ENCODE measurements at places on chromosomes 5 and 9.

GRCh38 chr9:137229903-137230704, 597 bp upstream of the SLC34A3 start:
- DNase-seq, result no peak

DNA sequence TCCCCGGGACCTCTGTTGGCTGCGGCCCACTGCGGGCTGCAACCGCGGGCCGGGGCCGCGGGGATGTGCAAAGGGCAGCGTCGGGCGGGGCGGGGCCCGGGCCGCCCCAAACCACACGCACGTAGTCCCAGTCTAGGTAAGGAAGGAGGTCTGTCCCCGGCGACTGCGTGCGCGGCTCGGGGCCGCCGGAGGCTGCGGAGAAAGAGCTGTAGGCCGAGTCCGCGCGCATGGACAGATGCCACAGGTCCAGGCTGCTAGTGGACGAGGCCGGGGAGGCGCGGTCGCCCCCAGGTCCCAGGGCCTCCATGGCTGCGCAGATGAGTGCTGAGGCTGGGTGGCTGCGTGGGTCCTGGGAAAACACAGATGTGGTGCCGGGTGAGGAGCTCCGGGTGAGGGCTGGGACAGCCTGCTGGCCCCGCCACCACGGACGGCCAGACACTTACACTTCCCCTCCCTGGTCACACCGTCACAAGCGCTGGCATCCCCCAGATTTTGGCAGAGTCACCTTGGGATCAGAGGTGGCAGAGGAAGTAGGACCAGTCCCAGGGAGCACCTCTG, 4.5 kb downstream of the SHROOM1 start:
- DNase-seq, result no peak

- no peak for DNase-seq
These were observed 16.5 kb upstream of the SEC16A start for GRCh38 chr9:136499071-136499934.

DNA sequence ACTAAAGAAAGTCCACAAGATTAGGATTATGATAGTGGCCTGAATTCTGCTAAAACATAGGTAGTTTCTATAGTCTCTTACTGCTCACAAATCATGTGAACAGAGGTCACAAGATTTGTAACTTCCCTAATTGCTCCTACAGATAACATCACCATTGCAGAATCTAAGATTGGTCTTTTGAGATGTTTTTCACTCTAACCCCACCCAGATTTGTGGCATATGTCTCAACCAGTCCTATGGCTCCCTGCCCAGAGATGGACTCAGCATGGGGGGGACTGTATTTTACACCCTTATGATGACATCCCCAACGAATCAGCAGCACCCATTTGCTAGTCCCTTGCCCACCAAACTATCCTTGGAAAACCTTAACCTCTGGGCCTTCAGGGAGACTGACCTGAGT, 1046.2 kb downstream of the CDH12 start:
- peak; percentile 79 for DNase-seq

DNA sequence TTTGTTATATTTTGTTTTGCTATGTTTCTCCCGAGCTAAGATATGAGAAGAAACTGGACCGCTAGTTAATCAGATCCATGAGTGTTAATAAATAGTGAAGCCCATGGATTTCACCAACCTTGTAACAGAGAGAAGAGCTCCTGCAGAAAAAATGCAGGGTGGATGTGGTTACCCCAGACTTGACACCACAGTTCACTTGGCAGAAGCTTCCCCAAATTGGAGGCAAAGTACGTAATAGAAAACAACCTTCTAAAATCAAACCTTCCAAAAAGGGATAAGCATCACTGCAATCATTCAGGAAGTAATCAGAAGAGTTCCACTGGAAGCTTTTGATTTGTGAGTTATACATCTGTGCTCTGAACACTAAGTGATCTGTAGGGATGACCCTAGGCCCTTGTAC, 267.5 kb downstream of the ACTL7B start:
- no peak for DNase-seq

- DNase-seq, result no peak
These were observed 45.9 kb upstream of the PHYKPL start for GRCh38 chr5:178278358-178279023.

- peak; percentile 19 for DNase-seq
These were observed 138.7 kb upstream of the EFNA5 start for GRCh38 chr5:107809201-107810034.

DNA sequence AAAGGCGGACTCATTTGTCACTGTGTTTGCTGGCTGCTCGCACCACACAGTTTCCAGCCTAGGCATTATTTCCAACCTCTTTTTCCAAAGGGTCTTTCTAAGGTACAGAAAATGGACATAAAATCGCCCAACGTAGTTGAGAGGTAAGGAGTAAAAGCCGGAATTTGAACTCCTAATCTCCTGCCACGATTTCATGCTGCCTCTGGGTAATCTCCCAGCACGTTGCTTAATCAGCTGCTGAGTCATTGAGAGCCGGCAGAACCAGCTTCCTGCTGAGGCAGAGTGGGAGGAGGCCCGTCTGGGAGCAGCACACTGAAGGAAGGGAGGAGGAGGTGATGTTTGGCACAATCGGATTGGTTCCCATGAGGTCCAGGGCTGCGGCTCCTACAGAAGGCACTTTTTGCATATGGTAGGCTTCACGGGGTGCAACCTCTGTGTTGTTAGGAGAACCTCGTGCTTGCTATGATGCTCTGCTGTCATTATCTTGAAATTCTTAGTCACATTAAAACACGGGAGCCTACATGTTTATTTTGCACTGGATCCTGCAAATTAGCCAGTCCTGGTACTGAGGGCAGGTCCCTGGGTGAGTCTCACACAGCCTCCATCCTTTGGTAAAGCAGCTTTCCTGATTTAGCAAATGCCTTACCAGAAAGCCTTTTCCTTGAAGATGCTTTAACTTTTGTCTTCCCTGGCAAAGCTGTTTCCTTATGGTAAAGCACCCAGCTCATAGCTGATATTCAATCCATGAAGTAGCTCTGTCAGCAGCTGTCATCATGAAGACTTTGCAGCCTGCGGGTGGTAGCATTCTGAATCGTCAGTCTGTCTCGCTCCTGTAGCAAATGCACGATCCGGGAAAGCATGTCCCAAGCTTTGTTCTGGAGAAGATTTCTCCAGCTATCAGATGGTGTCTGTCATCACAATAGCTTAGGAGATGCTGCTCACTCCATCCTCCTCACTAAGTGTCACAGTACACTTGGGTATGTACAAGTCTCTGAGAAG, 191.6 kb upstream of the MSX2 start:
- DNase-seq, result peak; percentile 92

- no peak for DNase-seq
These were observed 457.7 kb downstream of the ICE1 start for GRCh38 chr5:5880077-5880763.
